ENCODE measurements at places on chromosomes 5 and 9.

DNA sequence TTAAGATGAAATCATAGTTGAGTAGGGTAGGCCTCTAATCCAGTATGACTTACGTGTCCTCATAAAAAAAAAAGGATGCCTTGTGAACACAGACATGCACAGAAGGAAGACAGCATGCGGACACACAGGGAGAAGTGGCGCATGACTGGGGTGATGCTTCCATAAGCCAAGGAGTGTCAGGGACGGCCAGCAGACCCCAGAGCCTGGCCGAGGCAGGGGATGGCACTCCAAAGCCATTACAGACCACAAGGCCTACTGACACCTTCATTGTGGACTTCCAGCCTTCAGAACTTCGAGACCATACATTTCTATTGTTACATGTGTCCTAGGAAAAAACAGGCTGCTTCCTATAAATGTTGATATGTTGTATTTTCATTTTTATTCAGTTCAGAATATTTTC, 19.9 kb downstream of the EHMT1 start:
- DNase-seq: no peak

- no peak for DNase-seq
These were observed 59.1 kb downstream of the C9orf152 start for GRCh38 chr9:110148891-110149290.

- no peak for DNase-seq
These were observed 65.0 kb downstream of the PKD2L2 start for GRCh38 chr5:137954131-137954879.

GRCh38 chr9:2177121-2177520, 162.0 kb downstream of the SMARCA2 start:
- DNase-seq: no peak

DNA sequence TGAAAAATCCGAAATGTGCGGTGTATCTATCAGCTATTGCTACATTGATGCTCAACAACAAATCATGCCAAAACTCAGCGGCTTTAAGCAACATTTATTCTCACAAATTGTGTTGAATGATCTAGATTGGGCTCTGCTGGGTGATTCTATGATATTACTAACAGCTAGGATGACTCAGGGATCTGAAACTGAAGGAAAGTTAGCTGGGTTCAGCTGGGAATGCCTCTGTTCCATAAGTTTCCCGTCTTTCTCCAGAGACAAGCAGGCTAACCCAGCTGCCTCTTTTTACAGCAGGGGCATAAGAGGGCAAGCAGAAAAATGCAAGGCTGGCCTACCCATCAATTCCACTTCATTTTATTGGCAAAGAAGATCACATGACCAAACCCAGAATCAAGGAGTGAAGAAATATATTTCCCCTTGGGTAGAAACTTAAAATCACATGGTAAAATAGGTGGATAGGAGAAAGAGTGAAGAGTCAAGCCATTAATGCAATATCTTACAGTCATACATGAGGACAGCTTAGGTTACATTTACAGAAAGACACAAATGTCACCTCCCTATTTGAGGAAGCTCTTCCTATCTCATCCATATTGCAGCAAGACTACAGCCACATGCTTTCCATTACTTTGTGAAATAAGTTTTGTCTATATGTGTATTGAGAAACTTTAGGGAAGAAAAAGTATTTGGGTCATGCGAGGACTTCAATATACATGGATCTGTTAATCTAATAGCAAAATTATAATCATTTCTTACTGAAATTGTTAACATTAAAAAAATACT, 30.8 kb downstream of the IL7R start:
- DNase-seq: no peak

DNA sequence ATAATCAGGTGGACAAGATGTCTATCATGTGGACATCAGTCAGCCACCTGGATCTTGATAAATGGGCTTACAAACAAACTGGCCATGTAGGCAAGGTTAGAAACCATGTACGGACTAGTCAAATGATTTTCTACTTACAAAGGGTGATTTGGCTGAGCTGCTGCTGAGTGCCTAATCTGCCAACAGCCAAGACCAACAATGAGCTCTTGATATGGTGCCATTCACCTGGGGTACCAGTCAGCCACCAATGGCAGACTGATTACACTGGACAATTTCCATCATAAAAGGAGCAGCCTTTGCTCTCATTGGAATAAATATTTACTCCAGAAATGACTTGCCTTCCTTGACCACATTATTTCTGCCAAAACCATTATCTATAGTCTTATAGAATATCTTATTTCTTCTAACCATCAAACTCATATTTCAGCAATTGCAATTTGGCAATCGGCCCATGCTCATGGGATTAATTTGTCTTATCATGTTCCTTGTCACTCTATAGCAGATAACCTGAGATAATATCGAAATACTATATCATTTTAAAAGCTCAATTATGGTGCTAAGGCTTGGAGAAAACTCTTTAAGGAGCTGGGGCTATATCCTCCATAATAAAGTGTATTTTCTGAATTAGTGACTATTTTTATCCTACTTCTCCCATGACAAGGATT, 135.1 kb downstream of the SLC25A46 start:
- no peak for DNase-seq

- no peak for DNase-seq
These were observed 275.5 kb downstream of the ARHGEF28 start for GRCh38 chr5:73901455-73901854.

- DNase-seq: no peak
These were observed 31.3 kb upstream of the GRIA1 start for GRCh38 chr5:153459051-153459743.

- no peak for DNase-seq
These were observed 9.3 kb downstream of the ZNF622 start for GRCh38 chr5:16456103-16456832.

GRCh38 chr5:62886603-62887315, 308.1 kb downstream of the LRRC70 start:
- DNase-seq: no peak

DNA sequence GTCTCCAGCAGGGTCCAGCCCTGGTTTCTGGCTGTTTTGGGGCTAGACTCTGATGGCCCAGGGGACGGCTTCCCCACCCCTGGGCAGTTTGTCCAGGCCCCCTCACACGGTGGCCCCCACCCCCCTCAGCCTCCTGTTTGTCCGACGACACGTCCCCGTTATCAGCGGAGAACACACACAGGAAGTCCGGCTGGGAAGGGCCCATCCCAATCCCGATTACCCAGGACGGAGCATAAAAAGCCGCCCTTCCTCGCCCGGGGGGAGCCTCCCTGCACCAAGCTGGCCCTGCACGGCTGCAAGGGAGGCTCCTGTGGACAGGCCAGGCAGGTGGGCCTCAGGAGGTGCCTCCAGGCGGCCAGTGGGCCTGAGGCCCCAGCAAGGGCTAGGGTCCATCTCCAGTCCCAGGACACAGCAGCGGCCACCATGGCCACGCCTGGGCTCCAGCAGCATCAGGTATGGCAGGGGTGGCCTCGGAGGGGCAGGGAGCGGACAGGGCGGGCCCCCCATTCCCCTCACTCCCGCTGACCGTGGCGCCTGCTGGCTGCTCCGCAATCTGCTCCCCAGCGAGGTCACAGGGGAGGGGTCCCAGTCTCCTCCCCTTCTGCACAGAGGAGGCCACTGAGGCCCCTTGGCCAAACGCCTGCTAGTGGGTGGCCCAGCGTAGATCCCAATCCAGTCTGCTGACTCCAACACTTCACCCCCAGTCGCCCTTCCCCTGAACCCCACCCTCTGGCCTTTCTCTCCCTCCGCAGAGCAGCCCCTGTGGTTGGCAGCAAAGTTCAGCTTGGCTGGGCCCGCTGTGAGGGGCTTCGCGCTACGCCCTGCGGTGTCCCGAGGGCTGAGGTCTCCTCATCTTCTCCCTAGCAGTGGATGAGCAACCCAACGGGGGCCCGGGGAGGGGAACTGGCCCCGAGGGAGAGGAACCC, at the start of gene EGFL7:
EGFL7 (plus strand) TSS at position 261 of the 926 bp plus-strand sequence. CDS start 5,367 bp downstream, outside the sequence.
- no peak for DNase-seq

DNA sequence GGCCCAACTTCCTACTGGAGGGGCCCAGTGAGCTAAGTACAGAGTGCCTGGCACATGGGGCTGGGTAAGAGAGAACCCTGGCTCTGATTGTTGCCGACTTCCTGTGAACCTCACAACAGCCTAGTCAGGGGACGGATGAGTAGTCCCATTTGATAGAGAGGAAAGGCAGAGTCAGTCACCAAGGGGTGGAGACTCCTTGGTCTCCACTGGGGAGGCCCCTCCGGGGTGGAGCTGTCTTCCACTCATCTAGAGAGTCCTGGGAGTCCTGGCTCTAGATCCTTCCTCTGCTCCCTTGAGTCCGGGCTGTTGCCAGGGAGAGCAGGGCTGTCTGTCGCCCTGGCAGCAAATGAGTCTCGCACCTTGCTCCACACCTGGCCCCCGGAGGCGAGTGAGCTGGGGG, 8.0 kb downstream of the GRK6 start:
- DNase-seq: peak; percentile 42

- DNase-seq: no peak
These were observed 220.6 kb downstream of the C9orf50 start for GRCh38 chr9:129400001-129400970.

DNA sequence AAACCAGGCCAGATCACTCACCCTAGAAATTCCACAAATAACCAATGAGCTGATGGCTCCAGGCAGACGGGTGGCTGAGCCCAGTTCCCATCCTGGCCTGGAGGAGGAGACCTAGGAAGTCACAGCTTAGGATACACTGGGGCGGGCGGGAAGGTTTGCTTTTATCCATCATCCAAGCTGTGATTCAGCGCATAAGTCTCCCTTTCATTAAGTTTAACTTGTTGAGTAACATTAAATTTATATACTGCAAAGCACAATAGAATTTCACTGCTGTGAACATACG, 55.7 kb downstream of the THBS4 start:
- DNase-seq: no peak

DNA sequence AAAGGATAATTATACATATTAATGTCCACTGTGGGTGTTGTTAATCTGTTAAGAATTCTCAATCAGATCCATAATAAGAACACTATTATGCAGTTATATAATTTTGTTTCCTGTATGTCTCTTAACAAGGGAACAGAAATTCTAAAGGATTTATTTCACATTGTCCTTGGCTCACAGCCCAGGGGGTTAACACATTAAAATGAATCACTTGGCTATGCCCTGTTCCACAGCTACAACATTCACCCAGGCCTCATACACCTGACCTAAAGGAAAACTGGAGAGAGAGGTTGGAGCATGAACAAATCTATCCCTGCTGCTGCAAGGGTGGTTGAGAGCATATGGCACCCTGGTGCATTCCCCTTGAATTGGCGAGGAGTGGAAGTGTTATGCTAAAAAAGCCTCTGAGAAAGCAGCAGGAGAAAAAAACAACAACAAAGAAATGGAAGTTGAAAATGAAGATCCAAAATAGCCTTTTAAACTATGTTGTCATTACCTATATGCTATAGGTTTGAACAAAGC, 116.0 kb downstream of the KCNN2 start:
- DNase-seq: no peak

GRCh38 chr9:129832982-129833381, 2.1 kb downstream of the C9orf78 start:
- DNase-seq: no peak

GRCh38 chr9:137700911-137701310, 82.1 kb downstream of the EHMT1 start:
- no peak for DNase-seq

- DNase-seq: no peak
These were observed 49.1 kb downstream of the NIPAL4 start for GRCh38 chr5:157509093-157509492.

DNA sequence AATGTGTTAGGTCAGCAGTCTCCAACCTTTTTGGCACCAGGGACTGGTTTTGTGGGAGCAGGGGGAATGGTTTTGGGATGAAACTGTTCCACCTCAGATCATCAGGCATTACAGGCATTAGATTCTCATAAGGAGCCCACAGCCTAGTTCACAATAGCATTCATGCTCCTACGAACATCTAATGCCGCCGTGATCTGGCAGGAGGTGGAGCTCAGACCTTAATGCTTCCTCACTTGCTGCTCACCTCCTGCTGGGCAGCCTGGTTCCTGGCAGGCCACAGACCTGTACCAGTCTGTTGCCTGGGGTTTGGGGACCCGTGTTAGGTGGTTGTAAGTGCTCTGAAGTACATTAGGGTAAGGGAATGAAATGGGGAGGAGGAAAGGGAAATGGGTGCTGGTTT, 9.7 kb upstream of the CTNNA1 start:
- no peak for DNase-seq

GRCh38 chr5:155459889-155460500, 446.4 kb downstream of the KIF4B start:
- no peak for DNase-seq

DNA sequence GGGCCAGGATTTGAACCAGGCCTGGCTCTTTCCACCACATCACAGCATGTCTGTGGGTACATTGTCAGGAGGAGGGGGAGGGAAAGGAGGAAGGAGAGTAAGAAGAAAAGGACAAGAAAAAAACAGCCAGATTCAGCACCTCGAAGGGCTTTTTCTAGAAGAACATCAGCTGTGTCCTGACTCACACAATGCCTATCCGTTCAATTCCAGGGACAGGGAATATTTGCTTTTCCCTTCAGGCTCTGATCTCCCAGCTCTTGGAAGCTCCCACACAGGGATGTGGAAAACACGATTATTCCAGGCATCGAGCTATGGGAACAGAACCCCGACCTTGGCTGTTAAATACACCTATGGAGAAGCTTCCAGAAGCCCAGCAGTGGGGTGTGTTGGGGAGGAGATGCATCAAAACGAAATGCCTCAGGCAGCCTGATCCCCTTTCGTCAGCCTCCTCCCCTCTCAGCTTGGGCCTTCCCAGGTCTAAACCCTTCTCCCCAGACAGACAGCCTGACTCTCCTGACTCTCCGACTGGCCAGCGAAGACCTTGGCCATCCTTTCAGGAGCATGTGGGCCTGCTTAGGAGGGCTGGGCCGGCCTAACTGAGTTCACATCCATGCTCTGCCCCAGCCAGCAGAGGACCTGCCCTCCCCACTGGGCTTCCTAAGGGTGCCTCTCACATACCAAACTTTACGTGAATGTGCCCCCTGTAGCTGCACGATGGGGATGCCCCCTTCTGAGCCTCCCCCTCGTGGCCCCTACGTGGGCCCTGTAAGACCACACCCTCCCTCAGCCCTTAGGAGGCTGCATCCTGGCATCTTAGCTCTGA, 54.4 kb downstream of the NEURL1B start:
- DNase-seq: no peak

DNA sequence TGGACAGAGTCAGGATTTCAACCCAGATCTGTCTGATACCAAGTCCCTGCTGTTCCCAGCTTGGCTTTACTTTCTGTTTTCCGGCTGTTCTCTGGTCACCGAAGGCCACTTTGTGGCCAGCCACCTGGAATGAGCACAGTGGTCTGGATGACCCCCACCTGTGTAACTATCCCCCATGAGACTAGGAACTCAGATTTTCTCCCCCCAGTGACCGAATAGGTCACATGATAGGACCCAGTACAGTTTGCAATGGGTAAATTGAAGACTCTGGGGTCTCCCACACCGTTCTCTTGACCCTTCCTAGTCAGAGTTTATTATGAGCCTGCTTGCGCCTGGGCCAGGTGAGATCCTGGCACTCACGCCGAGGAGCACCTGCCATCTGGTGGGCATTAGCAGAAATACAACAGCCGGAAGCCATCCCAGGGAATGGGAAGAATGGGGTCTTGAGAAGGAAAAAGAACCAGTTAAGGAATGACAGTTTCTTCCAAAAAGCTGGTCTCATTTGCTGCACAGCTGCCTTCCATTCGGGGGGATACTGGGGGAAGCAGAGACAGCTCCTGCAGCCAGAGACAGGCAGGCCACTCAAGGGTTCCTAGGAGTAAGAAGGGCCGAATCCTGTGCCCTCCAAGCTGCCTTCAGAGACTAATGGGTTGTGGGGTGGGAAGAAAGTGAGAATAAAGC, 7.1 kb downstream of the PHYHD1 start:
- DNase-seq: peak; percentile 39

- no peak for DNase-seq
These were observed 247.5 kb upstream of the TUT7 start for GRCh38 chr9:86601697-86602096.

GRCh38 chr9:127561491-127562278, 50.4 kb upstream of the STXBP1 start:
- no peak for DNase-seq

GRCh38 chr5:82164176-82164976, 113.8 kb downstream of the RPS23 start:
- no peak for DNase-seq

Measured in activated CD4-positive, alpha-beta T cell treated with anti-CD3 and anti-CD28 coated beads for 1 hour (primary cell).